CD4-positive, alpha-beta T cell treated with Interleukin-17A for 4 hours (primary cell): ENCODE measurements at places on chromosomes 5 and 9.

- DNase-seq: no peak
Measured at GRCh38 chr9:36336131-36336907, 63.8 kb downstream of the RNF38 start.

DNA sequence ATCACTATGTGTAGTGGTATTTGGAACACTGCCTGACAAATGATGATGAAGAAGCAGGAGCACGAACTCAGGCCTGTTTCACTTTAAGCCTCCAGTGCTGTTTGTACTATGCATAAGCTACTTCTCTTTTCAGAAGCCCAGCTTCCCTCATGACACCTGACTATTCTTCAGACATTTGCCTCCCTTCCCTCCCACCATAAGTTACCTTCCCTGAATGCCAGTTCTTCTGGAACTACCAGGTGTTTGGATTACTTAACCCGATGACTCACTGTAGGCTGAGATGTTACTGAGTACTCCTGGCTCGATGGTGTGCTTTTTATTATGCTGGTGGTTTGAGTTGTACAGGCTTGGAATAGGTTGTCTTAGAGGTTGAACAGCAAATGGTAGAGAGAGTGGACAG lies 180.0 kb downstream of the SPATA31D1 start:
- no peak for DNase-seq

DNA sequence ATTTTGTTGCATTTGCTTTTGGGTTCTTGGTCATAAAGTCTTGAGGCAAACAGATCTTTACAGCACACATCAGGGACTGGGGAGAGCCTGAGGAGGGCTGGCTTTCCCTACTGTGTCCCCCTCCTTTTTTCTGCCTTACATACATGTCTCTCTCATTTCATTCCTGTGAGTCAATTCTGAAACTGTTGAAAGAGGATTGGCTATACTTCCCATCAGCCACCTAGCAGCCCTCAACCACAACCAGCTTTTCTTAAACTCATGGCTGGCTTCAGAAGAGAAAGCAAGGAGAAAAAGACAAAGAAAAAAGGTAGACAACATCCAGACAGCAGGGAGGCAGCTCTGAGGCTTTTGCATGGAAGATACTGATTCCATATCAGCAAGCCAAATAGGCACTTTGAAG lies 374.8 kb upstream of the KIF2A start:
- no peak for DNase-seq

GRCh38 chr5:111776913-111777781 lies 20.2 kb upstream of the NREP start:
- no peak for DNase-seq
